Activated naive CD8-positive, alpha-beta T cell treated with anti-CD3 and anti-CD28 coated beads, Interleukin-2, amount 10 ng/mL, durations not matched to agents 7 days and 5 days (primary cell): ENCODE measurements at places on chromosomes 4 and X. TPM values are rescaled to one million over a fixed set of nuclear protein-coding genes. Genes with fewer than 3 reads are reported as not detected.

DNA sequence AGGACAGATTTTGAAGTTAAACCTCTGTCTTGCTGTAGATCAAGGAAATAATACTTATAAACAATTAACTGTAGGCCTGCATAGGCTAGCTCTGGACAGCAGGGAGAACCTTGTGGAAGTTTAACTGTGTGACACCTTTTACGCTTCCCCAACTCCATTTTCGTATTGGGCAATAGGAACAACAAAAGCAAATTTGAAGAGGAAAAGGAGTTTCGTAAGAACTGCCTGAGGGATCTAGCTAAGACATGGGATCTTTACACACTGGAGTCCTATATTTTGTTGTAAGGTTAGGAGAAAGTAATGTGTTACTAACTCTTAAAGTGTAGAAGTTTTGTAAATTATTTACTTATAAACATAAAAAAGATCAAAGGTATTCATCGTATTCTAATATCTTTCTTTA is 324.9 kb upstream of the CASK start:
- peaks cover 1% of the 10 kb centered on the region for H3K36me3 ChIP-seq
- H3K4me3 ChIP-seq: no peak overlapping the region
- H3K27me3 ChIP-seq: no peaks in the 10 kb centered on the region

DNA sequence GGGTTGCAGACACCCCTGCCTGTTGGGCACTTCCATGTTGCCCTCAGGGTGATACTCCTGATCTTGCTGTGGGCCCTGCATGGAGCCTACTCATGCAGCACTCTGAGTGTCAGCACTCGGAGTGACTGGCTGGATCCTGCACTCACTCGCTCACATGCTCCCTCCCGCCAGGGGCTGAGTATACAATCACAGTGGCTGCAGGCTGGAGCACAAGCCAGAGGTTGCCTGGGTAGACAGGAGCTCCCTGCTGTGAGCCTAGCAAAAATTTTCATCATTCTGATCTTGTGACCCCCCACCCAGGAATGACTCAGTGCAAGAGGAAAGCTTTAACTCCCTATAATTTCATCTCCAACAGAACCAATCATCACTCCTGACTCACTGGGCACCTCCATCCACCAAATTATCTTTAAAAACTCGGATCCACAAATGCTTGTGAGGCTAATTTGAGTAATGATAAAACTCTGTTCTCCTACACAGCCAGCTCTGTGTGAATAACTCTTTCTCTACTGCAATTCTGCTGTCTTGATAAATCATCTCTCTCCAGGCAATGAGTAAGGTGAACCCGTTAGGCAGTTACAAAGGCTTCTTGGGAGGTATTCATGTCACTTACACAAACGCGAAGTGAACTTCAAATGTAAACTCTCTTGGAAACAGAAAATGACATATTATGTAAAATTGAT is 1180.8 kb upstream of the PABPC4L start:
- DNase-seq: no peak
- no peak overlapping the region for H3K4me3 ChIP-seq

DNA sequence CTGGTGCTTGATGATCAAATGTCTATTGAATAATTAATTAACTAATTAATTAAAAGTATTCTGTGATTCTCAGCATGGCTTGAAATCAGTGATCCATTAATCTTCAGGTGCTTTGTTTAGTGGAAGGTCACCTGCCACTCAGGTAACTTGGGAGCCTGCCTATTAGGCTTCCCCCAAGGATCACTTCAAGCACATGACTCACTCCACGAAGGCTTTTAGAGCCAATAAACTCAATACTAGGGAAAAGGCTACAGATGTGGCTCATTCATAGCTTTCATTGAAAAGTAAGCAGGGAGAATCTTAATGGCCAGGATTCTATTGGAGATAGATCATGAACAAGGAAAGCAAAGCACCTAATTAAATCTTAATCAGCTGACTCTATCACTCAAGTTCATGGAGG is 21.3 kb downstream of the AREG start:
- no peak overlapping the region for H3K4me3 ChIP-seq
- no peak for DNase-seq
- H3K4me1 ChIP-seq: no peaks in the 10 kb centered on the region
- H3K27me3 ChIP-seq: peaks cover 3% of the 10 kb centered on the region
- H3K36me3 ChIP-seq: no peaks in the 10 kb centered on the region

- no peak overlapping the region for H3K4me3 ChIP-seq
- peaks cover 15% of the 10 kb centered on the region for H3K27me3 ChIP-seq
- no peaks in the 10 kb centered on the region for H3K36me3 ChIP-seq
- DNase-seq: no peak
These were observed 163.8 kb downstream of the BTC start for GRCh38 chr4:74630551-74630950.

- no peaks in the 10 kb centered on the region for H3K4me1 ChIP-seq
- no peak overlapping the region for H3K4me3 ChIP-seq
- H3K27ac ChIP-seq: no peak overlapping the region
These were observed 39.6 kb upstream of the SRPX start for GRCh38 chrX:38260231-38260630.

Gene NEUROG2
- total RNA-seq: not detected

Gene SLC38A5
- total RNA-seq: 58.8 TPM

Gene TNIP3
- total RNA-seq: 3.8 TPM
